ENCODE measurements at places on chromosomes 7 and 10.
A peak's percentile ranks its signal among the peaks of the same experiment; 100 is the strongest.

DNA sequence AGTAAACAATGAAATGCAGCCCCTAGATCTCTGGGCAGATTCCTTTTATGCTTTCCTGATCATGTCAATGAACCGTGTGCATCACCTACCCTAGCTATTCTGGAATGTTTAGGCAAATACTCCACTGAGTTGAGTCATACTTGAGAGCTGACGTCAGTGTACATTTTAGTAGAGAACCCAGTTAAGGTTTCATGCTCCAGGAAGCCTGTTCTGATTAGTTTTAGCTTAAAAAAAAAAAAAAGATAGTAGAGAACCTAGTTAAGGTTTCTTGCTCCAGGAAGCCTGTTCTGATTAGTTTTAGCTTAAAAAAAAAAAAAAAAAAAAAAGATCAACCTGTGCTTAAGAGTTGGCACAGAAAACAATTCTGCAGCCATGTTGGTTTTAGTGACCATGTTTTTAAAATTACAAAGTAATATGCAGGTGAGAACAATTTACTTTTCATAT, 3.7 kb upstream of the MCU start:
- DNase-seq = peak; percentile 54

GRCh38 chr7:77971726-77972125, 173.2 kb downstream of the PHTF2 start:
- DNase-seq = no peak

GRCh38 chr10:132578287-132578951, 40.8 kb downstream of the INPP5A start:
- no peak for DNase-seq

- no peak for DNase-seq
Measured at GRCh38 chr10:123398756-123399155, 244.6 kb downstream of the BUB3 start.

GRCh38 chr7:128831994-128832879, 2.0 kb downstream of the FLNC start:
- no peak for DNase-seq

GRCh38 chr7:82690929-82691328, 247.4 kb upstream of the CACNA2D1 start:
- no peak for DNase-seq

- DNase-seq = no peak
Measured at GRCh38 chr7:7650682-7651206, 10.2 kb downstream of the UMAD1 start.

- DNase-seq = peak; percentile 39
Measured at GRCh38 chr7:26910221-26910620, 45.8 kb upstream of the SKAP2 start.

- no peak for DNase-seq
Measured at GRCh38 chr7:129083525-129083924, 28.6 kb upstream of the TNPO3 start.

DNA sequence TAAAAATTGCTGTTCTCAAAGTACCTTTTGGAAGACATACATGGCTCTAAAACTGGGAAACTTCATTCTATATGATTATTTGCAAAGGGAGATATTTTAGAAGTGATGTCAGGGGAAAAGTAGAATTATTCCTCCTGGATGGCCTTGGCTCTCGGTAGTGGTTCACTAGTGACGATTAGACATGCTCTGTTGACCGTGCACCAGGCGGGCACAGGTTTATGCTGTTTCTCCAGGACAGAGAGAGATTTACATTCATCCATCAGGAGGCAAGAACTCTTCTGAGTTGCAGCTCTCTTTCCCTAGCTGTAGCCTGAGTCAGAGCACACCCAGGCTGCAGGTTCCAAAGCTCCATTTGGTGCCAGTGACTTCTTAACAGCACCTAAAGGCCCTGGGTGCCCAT, 184.9 kb upstream of the WDR11 start:
- no peak for DNase-seq
